ENCODE measurements at places on chromosomes 7 and 10.

- DNase-seq, result no peak
- no peak overlapping the region for H3K4me3 ChIP-seq
- H3K27ac ChIP-seq, result no peak overlapping the region
- H3K4me1 ChIP-seq, result no peaks in the 10 kb centered on the region
- no peaks in the 10 kb centered on the region for H3K36me3 ChIP-seq
- no peaks in the 10 kb centered on the region for H3K27me3 ChIP-seq
These were observed 248.6 kb upstream of the TCERG1L start for GRCh38 chr10:131560166-131560565.

GRCh38 chr7:28761505-28761904, 196.6 kb downstream of the TRIL start:
- DNase-seq, result no peak
- no peak overlapping the region for H3K27ac ChIP-seq
- peaks cover 3% of the 10 kb centered on the region for H3K27me3 ChIP-seq
- H3K4me3 ChIP-seq, result no peak overlapping the region
- H3K36me3 ChIP-seq, result no peaks in the 10 kb centered on the region

DNA sequence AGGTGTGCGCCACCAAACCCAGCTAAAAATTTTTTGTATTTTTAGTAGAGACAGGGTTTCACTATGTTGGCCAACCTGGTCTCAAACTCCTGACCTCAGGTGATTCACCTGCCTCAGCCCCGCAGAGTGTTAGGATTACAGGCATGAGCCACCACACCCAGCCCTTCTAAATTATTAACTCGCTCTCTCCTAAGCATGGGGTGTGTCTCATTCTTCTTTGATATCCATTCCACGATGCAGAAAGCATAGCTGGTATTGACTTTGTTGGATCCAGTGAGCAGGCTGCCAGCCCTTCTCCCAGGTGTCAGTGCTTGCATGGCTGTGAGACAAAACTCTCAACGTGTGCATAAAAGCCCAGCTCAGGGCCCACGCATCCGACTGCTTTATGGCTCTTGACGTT, 254.1 kb upstream of the PFKP start:
- no peaks in the 10 kb centered on the region for H3K4me1 ChIP-seq
- no peak overlapping the region for H3K4me3 ChIP-seq
- H3K27ac ChIP-seq, result no peak overlapping the region
- DNase-seq, result no peak
- H3K27me3 ChIP-seq, result no peaks in the 10 kb centered on the region
- no peaks in the 10 kb centered on the region for H3K36me3 ChIP-seq

GRCh38 chr7:82810558-82811259, 352.0 kb downstream of the PCLO start:
- no peak overlapping the region for H3K4me3 ChIP-seq
- no peak for DNase-seq
- H3K27ac ChIP-seq, result no peak overlapping the region
- H3K36me3 ChIP-seq, result no peaks in the 10 kb centered on the region

DNA sequence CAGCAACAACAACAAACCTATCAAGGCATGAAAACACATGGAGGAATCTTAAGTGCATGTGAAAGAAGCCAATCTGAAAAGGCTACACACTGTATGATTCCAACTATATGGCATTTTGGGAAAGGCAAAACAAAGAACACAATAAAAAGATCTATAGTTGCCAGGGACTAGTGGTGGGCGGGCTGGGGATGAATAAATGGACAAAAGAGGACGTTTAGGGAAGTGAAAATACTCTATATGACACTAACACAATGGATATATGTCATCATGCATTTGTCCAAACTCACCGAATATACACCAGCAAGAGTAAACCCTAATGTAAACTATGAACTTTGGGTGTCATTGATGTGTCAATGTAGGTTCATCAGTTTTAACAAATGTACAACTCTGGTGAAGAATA, 89.1 kb downstream of the SEMA3E start:
- H3K27me3 ChIP-seq, result no peaks in the 10 kb centered on the region
- H3K27ac ChIP-seq, result no peak overlapping the region
- no peak overlapping the region for H3K4me3 ChIP-seq
- no peaks in the 10 kb centered on the region for H3K4me1 ChIP-seq
- H3K36me3 ChIP-seq, result no peaks in the 10 kb centered on the region

GRCh38 chr10:123044391-123044790, 35.6 kb downstream of the ACADSB start:
- peaks cover 19% of the 10 kb centered on the region for H3K36me3 ChIP-seq
- no peak overlapping the region for H3K27ac ChIP-seq
- DNase-seq, result no peak
- no peaks in the 10 kb centered on the region for H3K27me3 ChIP-seq
- H3K4me3 ChIP-seq, result no peak overlapping the region

DNA sequence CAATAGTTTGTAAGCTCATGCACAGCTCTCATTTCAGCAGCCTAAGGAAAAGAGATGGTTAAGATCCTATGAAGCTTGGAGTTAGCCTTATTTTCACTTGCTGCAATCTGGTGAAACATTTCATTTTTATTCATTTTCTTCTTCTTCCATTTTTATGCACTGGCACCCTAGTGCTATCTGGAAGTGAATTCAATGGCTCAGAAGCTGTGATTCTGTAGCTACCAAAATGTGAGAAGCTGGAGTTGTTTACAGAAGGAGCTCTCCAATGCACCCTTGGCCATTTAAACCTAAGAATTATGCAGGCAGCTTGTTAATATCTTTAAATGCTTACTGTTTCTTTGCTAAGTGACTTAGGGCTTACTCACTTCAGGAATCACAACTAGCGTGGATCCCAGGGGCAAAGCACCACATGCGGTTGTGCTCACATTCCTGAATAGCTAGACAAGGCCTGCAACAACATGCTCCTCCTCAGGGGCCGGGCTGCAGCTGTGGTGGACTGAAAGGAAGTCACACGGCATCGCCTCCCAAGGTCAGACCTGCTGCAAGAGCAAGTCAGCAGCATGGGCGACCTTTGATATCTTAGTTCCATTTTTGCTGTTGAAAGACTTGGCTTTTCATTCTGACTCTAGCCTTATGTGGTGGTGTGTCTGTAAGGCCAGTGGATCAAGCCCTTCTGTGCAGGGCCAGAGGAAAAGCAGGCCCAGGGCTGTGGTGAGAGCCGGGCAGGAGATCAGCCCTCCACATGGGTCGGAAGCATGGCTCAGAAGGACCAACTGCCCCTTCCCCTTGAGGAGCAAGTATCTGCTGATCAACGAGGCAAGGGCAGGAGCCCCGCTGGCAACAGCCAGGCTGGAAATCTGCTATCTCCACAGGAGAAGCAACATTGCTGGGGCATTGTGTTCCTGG, 91.9 kb upstream of the MBL2 start:
- DNase-seq, result no peak
- no peaks in the 10 kb centered on the region for H3K36me3 ChIP-seq
- no peaks in the 10 kb centered on the region for H3K27me3 ChIP-seq
- H3K27ac ChIP-seq, result no peak overlapping the region
- H3K4me3 ChIP-seq, result no peak overlapping the region

GRCh38 chr7:16651396-16652239, 5.6 kb downstream of the BZW2 start:
- no peak overlapping the region for H3K4me3 ChIP-seq
- H3K36me3 ChIP-seq, result no peaks in the 10 kb centered on the region
- no peak for DNase-seq
- H3K27ac ChIP-seq, result no peak overlapping the region

DNA sequence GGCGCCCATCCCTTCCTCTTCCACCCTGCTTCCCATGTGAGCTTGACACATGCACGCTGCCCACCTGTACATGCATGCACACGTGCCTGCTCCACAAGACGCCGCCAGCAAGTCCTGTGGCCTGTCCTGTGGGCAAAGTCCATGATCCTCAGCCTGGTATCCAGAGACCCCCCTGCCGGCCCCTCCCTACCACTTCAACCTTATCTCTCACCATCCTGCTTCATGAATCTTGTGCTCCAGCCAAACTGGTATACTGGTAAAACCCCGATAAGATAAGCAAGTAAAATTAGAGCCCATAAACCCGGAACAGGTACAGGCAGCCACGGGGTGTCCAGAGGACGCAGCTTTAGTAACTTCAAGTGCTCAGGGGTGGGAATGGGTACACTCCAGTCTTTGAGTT, 11.8 kb upstream of the TBXAS1 start:
- no peak overlapping the region for H3K27ac ChIP-seq
- H3K4me1 ChIP-seq, result peaks cover 38% of the 10 kb centered on the region
- no peak for DNase-seq
- no peaks in the 10 kb centered on the region for H3K36me3 ChIP-seq

DNA sequence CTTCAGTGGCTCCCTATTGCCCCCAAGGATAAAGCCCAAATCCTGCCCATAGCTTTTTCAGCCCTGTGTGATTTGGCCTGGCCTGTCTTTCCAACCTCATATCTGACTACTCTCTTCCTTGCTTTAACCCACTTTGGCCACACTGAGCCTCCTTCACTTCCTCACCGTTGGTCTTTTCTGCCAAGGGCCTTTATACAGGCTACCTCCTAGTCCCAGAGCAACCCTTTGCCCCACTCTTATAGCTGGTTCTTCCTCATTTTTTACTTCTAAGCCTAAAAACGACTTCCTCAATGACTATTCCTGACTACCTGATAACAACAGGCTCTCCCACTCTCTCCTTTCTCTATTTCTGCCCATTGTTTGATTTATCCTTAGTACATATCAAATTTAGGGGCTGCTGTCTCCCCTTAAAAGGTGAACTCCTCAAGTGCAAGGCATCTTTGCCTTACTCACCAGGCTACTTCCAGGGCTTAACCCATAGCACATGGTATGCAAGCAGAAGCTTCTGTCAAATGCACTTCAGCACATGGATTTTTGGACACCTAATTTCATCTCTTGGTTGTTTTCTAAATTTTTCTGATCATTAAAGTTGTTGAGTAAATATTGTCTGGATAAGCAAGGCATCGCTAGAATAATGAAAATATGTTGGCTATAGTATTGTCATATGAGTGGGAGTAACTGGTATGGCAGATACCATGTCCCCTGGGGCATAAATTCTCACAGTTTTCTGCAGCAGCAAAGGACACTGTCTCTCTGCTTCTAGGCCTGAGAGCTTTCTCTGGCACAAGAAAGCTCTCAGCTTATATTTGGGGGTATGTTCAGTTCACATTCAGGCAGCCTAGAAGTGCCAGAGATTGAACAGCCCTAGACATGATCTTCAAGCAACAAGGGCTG, 201.5 kb upstream of the GPR26 start:
- H3K4me1 ChIP-seq, result no peaks in the 10 kb centered on the region
- no peak overlapping the region for H3K27ac ChIP-seq
- no peaks in the 10 kb centered on the region for H3K36me3 ChIP-seq
- H3K27me3 ChIP-seq, result no peaks in the 10 kb centered on the region

GRCh38 chr7:113179313-113179712, 61.0 kb upstream of the SMIM30 start:
- no peaks in the 10 kb centered on the region for H3K36me3 ChIP-seq
- H3K4me1 ChIP-seq, result no peaks in the 10 kb centered on the region
- DNase-seq, result no peak
- H3K27ac ChIP-seq, result no peak overlapping the region
- no peaks in the 10 kb centered on the region for H3K27me3 ChIP-seq

GRCh38 chr7:110612680-110613079, 478.2 kb upstream of the LRRN3 start:
- H3K4me3 ChIP-seq, result no peak overlapping the region
- H3K27me3 ChIP-seq, result no peaks in the 10 kb centered on the region
- H3K27ac ChIP-seq, result no peak overlapping the region

- no peak overlapping the region for H3K27ac ChIP-seq
- DNase-seq, result no peak
- H3K4me1 ChIP-seq, result no peaks in the 10 kb centered on the region
- no peaks in the 10 kb centered on the region for H3K27me3 ChIP-seq
- H3K4me3 ChIP-seq, result no peak overlapping the region
- H3K36me3 ChIP-seq, result no peaks in the 10 kb centered on the region
These were observed 153.0 kb upstream of the GPR26 start for GRCh38 chr10:123512901-123513775.

GRCh38 chr7:77442636-77443035, 26.5 kb upstream of the GSAP start:
- no peaks in the 10 kb centered on the region for H3K36me3 ChIP-seq
- no peaks in the 10 kb centered on the region for H3K4me1 ChIP-seq
- H3K27me3 ChIP-seq, result no peaks in the 10 kb centered on the region
- no peak overlapping the region for H3K27ac ChIP-seq

DNA sequence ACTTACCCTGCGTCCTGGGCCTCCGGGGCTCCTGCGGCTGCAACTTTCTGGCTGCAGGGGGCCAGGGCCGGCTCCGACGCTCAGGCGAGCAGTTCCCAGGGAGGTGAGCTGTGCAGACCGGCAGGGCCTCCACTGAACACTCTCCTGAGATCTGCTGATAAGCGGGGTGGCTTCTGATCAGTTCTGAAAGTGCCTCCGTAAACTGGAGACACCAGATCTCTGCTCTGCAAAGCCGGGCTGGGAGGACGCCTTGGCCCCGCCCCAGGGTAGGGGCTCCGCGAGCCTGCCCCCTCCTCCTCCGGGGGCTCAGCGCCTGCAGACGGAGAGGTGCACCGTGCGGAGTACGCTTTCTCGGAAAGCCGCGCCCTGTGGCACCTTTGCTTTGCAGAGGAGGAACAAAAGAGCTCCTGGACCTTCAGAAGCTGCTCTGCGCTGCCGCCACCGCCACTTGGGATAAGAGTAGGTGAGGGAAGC, 141.3 kb upstream of the VKORC1L1 start:
- no peaks in the 10 kb centered on the region for H3K36me3 ChIP-seq
- H3K4me1 ChIP-seq, result peaks cover 6% of the 10 kb centered on the region
- no peak for DNase-seq
- H3K4me3 ChIP-seq, result no peak overlapping the region

GRCh38 chr10:77226853-77227565, 410.6 kb downstream of the KCNMA1 start:
- no peak overlapping the region for H3K27ac ChIP-seq
- no peak for DNase-seq
- no peaks in the 10 kb centered on the region for H3K27me3 ChIP-seq

DNA sequence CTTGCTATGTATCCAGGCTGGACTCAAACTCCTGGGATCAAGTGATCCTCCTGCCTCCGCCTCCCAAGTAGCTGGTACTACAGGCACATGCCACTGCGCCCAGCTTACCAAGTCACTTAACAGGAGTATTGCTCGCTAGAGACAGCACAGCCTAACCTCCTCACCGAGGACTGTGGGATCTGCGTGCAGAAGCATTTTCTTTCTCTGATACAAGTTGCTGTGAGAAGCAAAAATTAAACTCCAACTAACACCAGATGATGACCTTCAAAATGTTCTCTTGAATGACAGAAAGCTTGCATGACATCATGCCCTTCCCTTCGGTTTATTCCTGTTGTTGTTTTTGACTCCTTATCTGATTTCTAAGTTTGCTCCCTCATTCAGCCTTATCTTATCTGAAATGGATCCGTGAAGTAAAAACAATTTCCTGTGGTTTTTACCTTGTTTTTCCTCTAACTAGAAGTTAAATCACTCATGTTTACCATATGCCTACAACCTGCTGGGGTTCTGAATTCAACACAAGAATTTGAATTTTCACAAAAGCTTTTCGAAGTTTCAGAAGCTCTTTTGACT, 94.4 kb upstream of the KIF5B start:
- H3K27me3 ChIP-seq, result no peaks in the 10 kb centered on the region
- no peaks in the 10 kb centered on the region for H3K4me1 ChIP-seq
- no peak overlapping the region for H3K4me3 ChIP-seq
- DNase-seq, result peak; percentile 14
- no peaks in the 10 kb centered on the region for H3K36me3 ChIP-seq

- no peaks in the 10 kb centered on the region for H3K4me1 ChIP-seq
- H3K27ac ChIP-seq, result no peak overlapping the region
- no peak overlapping the region for H3K4me3 ChIP-seq
- DNase-seq, result no peak
These were observed 41.7 kb downstream of the ZWINT start for GRCh38 chr10:56319386-56319785.

All from natural killer cell (primary cell).